HS-27A (cell line): ENCODE measurements at places on chromosomes 11 and 22.

DNA sequence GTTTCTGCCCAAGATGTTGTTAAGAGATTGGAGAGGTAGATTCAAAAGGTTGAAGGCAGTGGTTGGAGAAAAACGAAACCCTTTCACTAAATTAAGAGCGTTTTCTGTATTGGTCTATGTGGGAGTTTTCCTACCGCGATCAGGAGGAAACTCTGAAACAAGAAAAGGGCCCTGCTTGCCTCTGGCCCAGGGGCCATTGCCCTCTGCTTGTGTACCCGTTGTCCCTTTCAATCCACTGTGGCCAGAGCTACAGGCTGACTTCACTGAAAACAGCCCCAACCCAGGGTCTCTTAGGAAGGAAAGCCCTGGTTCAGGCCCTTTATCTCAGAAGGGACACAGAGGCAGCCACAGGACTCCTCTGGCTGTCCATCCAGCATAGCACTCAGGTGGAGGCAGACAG lies 99.1 kb downstream of the CSNK2A3 start:
- DNase-seq, result no peak

DNA sequence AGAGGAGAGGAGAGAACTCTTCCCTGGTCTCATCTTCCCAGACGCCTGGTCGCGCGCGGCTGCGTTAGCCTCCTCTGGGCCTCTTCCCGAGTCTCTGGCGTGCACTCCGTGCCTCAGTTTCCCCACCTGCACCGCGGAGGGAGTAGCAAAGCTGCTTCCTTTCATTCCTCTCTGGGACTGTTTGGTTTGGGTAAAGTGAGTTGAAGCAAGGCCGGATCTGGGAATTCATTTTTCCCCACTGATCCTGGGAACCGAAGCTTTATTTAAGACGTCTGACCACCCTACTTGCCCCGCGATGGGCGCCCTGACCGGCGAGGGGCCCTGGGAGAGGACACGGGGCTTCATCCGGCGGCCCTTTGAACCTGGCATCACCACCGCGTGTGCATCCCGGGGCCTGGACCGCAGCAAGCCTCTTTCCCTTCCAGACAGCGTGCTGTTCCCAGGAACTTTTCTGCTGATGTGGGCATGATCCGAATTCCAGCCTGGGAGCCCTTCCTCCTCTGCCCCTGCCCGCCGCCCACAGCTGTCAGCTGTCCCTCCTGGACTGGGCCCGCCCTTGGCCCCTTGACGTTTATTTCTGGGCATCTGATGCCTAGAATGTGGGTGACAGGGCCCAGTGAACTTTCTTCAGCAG lies 758 bp downstream of the LDLRAD3 start:
- no peak for DNase-seq

GRCh38 chr11:69153661-69154060 lies 2.1 kb upstream of the SMIM38 start:
- no peak for DNase-seq

- DNase-seq, result no peak
Observed at GRCh38 chr22:39010946-39011345, 3.1 kb upstream of the APOBEC3C start.

DNA sequence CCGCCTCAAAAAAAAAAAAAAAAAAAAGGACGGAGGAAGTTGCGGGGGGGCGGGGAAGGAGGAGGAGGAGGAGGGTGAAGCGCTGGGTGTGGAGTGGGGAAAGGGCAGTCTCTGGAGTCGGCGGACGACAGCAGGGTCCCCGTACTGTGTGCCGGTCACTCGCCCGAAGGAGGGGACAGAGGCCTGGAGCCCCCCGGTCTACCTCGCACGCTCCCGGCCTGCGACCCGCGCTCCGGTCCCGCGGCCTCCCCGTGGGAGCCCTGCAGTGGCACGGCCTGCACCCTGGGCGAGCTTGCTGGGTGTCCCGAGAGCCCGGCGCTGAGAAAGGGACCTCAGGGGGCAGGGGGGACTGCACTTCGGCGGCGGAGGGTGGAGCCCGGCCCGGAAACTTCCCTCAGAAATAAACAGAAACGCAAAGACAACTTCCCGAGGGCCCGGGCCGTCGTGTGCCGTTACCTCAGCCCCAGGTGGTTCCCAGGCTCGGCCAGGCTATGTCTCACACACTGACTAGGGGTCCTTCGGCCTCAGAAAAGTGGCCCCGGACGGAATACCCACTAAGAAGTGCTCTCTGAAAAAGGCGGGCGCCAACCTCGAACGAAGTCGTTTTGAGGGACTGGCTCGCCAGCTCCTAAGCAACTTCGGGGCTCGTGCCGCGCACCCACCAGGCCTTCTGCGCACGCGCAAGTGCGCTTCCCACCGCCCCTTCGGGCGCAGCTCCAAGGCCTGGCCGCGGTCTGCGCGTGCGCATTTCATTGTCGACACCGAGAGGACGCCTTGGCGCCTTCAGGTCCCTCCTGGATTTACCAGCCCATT lies at the start of gene MAJIN:
Gene MAJIN (minus strand): TSS at position 688 of the 813 bp plus-strand sequence. CDS start 12,703 bp downstream, outside the sequence.
- DNase-seq, result no peak

DNA sequence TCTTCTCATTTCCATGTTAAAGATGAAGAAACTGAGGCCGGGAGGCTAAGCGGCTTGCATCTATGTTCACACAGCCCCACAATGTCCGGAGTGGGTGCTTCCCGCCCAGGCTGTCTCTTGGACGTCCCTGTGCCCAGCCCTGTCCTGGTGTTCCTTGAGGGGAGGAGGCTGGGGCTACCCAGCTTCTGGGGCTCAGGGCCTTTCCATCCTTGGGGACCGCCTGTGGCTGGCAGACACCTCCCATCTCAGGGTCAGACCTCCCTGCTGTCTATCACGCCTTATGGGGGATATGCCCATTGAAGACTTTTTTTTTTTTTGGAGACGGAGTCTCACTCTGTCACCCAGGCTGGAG lies 95.5 kb downstream of the WNT7B start:
- no peak for DNase-seq

GRCh38 chr11:34652191-34652973 lies 31.5 kb downstream of the EHF start:
- no peak for DNase-seq

- DNase-seq, result peak; percentile 14
Observed at GRCh38 chr11:128956401-128957201, 13.9 kb upstream of the TP53AIP1 start.

- no peak for DNase-seq
Observed at GRCh38 chr11:38156495-38157146, 1558.6 kb upstream of the RAG2 start.

DNA sequence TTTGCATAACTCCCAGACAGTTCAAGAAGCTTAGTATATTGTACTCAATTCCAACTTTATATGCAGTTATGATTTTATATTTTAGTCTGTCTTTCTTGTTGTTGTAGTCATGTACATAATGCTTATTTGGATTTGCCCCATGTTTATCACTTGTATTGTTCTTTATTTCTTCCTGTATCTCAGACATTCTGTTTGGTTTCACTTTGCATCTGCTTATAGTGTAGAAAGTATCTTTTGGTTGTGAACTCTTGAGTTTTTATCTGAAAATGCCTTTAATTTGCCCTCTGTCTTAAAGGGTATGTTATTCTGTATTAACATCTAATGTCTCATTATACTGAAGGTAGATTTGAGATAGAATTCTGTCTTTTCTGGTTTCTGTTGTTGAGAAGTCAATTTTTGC lies 275.4 kb downstream of the DYNC2H1 start:
- DNase-seq, result no peak

DNA sequence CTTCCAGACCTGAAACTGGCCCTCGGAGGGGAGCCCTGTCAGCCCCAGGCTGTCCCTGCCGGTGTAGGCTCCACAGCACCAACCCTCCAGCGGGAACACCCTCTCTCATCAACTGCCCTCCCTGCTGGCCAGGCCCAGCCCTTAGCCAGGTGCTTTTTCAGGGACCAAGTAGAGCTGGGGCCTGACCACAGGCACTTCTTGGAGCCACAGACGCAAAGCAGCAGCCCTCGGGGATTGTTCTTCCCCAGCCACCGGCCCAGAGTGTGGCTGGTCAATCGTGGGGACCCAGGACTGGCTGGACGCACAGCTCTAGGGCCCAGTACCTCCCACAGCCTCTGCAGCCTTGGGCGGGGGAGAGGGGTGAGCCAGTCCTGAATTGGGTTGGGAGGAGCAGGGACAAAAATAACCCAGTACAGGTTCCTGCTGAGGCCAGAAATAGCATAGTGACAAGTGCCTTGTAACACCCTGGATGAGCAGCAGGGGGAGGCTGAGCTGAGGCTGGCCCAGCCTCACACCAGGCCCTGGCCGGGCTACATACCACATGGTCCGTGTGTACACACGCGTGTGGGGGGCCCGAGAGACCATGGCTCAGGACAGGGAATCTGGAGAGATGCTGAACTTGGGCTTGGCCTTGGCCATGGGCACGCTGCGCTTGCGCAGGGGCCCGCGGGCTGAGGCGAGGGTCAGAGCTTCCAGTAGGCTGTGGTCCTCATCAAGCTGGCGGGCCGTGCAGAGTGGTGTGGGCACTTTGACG lies 2.0 kb downstream of the KCNJ11 start:
- DNase-seq, result no peak

DNA sequence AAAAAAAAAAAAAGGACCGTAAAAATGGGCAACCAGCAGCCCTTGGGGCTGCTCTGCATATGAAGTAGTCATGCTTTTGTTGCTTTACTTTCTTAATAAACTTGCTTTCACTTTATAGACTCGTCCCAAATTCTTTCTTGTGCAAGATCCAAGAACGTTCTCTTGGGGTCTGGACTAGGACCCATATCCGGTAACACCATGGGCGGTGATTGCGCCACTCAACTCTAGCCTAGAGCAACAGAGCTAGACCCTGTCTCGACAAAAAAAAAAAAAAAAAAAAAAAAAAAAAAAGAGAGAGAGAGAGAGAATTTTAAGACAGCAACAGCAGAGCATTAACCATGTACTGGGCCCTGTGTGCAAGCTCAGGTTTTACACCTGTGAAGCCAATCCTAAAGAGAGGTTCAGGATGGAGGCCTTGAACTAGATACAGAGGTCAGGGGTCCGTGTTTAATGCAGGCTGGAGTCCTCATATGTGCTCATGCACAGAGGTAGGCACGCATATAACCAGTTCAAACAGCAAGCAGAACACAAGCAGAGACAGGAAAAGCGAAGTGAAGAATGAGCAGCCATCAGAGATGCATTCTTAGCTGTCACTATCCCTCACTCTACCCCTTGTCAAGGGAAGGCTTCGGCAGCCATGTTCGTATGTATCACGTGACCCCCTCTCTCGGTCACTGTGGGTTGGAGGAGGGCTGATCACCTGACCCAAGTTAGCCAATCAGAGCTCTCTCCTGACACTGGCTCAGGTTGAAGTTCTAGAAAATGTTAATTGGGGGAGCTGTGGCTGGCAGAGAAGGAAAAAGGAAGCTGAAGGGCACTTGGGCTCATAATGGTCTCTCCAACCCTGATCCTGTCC lies 16.7 kb upstream of the SYT12 start:
- DNase-seq, result peak; percentile 35

GRCh38 chr11:17930544-17931125 lies 82.2 kb downstream of the SERGEF start:
- no peak for DNase-seq

DNA sequence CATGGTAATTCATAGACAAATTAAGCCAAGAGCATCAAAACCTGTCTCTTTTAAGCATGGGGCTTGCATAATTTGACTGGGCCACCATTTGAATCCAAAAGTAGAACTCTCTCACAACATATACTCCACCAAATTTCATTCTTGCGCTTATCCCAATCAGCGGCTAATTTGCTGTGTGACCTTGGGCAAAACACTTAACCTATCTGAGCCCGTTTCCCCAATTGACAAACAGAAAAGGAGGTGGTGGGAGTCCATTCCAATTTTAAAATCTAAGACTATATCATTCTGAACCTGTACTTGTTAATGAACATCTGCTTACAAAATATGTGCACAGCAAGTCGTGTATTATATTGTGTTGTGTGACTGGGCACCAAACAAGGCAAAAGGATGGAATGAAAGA lies 338.1 kb upstream of the NARS2 start:
- DNase-seq, result no peak
